AG10803 (cell line): ENCODE measurements at places on chromosomes 1 and 21.

GRCh38 chr1:23528250-23528978 is 2.6 kb downstream of the E2F2 start:
- DNase-seq: peak; percentile 81

- DNase-seq: no peak
Observed at GRCh38 chr1:50419907-50420677, 3.2 kb downstream of the DMRTA2 start.

GRCh38 chr1:50548243-50548642 is 125.0 kb upstream of the DMRTA2 start:
- DNase-seq: no peak

GRCh38 chr1:76938304-76938703 is 71.0 kb downstream of the ST6GALNAC5 start:
- no peak for DNase-seq

DNA sequence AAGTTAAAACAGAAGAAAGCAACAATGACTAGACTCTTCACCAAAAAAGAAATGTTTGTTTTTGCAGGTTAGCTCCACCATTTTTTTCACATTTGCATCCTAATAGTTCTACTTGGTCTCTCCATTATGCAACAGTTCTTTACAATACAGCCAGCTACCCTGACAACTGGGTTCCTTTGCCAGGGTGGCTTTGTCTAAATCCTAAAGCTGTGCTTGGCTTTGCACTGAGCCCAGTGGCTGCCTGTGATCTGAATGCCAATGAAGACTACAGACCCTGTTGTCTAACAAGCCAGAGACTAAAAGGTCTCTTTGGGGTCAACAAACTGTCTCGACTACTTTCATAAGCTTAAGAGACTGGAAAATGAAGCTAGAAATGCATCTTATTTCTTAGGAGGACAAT is 112.0 kb downstream of the AKT3 start:
- DNase-seq: no peak

DNA sequence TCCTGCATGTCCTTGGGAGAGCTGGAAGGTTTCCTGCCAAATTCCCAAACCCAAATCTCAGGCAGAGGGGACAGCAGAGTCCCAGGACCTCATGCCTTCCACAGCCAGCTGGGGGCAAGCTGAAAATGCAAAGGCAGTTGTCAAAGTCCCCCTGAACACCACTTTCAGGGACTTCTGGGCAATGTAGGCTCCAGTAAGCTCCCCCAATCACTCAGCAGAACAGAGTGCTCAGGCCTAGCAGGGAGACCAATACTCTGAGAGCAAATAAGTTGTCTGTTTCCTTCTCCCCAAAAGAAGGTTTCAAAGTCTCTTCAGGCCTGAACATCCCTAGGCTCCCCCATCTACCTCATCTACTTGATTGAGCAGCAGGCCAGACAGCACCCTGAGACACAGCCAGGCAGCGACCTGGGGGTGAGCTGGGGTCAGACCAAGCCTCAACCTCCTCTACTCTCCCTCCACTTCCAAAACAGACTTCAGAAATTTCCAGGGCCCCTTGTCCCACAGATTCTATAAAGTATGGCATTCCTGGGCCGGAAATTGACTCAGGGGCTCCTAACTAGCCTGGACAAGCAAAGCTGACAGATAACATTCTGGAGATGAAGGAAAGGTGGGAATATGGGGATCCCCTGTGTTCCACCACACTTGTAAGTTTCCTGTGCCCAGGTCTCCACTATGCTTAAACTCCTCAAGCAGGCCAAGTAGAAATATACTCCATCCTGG is 1.9 kb downstream of the SLC9A1 start:
- DNase-seq: no peak

DNA sequence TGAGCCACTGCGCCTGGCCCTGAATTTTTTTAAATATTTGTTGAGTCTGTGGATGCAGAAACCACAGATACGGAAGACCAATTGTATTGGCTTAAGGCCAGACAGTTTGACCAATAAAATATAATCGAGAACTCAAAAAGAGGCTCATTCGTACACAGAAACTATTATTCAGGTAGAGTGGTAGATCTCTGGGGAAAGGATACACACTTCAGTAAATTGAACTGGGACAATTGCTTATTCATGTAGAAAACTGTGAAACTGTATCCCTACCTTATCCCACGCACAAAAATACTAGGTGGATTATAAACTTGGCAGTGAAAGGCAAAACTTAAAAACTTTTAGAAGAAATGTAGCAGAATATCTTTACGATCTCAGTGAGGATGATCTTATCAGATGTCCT is 25.0 kb upstream of the SHE start:
- no peak for DNase-seq
